ENCODE measurements at places on chromosomes 3 and 15. TPM values are rescaled to one million over a fixed set of nuclear protein-coding genes. Genes with fewer than 3 reads are reported as not detected.

The PPARG gene
- total RNA-seq, result 13.3 TPM

The TUBGCP5 gene
- 24.1 TPM for total RNA-seq

The CLDN16 gene
- total RNA-seq, result 0.11 TPM

The GOLGA8S gene
- 0.50 TPM for total RNA-seq

The KLHL6 gene
- total RNA-seq, result 0.07 TPM

The RPS27L gene
- total RNA-seq, result 130 TPM
